Breast epithelium (tissue), 4 donors: ENCODE measurements at places on chromosomes 7 and 10. TPM values are rescaled to one million over a fixed set of nuclear protein-coding genes. Genes with fewer than 3 reads are reported as not detected.

- DNase-seq = no peak
These were observed 634.7 kb upstream of the AUTS2 start for GRCh38 chr7:68963552-68963951.

DNA sequence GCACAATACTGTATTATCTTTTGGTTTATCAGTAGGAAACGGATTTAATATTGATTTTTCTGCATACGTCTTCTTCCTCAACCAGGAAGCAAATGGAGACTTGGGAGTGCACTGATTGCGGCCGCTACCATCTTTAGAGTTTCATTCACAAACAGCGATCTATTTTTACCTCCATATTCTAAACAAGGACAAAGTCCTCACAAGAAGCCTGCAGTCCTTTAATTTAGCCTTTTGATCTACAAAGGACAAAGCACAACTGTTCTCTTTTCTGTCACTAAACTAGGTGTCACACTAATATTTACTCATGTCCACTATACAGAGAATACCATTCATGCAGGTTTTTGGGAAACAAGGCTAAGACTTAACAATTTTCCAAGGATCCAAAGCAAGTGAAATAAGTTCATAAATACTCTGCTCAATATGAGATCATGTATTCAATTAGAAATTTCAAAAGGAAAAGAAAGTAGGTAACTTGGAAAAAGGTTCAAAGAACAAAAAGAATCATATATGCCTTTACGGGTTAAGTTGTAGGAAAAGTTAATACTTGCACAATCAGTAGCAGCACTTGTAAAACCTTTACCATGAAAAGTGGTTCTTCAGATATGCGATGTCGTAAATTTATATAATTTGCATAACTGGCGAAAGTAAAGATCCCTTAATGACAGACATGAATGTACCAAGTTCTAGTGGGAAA, 92.1 kb downstream of the UPF2 start:
- DNase-seq = no peak

DNA sequence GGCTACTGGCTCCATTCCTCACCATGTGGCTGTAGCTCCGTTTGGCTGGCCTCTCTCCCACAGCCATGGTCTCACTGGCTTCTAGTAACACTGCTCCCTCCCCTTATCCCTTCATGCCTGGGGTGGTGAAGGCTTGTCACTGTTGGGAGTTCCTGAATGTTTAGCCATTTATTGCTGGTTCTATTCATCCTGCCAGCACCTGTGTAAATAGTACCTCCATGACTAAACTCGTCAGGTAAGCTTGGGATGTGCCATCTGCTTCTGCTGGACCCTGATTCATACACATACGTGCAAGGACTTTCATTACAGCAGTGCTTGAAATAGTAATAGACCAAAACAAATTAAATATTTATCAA, 61.6 kb downstream of the CCDC71L start:
- no peak for DNase-seq

DNA sequence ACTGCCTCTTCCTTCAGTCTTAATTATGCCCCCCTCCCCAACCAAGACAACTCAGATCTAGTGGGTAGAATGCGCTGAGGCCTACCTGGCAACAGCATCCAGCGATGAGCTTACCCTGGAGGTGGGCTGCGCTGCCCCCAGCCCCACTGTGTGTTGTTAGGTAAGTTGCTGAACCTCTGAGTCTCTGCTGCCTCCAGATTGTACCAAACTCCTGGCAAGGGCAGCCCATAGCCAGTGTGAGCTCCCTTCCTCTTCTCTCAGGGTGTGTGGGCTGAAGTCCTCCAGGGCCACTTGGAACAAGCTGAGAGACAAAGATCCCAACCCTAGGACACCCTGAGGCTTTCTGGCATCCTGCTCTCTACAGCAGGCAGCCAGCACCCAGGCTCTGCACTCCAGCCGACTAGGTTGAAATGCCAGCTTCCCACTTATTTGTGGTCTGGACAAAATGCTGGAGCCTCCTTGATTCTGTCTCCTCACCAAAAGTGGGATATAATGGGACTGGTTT, 135.3 kb downstream of the ARHGAP22 start:
- peak; percentile 9 for DNase-seq

DNA sequence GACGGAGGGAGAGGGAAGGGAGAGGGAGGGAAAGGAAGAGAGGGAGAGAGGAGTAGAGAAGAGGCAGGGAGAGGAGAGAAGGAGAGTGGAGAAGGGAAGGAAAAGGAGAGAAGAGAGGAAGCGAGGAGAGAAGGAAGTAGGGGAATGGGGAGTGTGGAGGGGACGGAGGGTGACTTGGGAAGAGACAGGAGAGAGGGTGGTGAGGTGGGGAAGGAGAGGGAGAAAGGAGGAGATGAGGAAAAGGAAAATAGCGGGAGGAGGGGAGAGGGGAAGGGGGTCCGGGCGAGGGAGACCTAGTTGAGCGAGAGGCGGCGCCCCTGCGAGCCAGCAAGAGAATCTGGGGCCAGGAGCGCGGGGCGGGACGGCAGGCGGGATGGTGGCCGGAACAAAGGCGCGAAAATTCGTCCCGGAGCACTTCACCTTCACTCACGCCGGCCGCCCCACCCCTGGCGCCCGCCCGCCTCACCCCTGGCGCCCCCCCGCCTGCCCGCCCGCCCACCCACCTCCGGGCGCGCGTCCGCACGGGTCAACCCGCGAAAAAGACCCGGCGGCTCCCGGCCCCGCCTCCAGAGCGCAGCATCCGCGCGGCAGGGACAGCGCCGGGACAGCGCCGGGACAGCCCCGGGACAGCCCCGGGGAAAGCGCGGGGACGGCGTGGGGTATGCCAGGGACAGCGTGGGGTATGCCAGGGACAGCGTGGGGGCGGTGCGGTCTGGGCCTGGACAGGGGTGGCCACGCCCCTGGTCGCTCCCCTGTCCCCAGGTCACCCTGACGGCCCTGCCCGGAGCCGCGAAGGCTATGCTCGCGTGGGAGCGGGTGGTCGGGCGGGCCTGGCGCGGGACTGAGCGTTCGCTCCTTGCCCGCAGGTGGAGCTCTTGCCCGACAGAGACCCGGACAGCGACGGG, 4.2 kb downstream of the VSTM2A start:
- DNase-seq = no peak

DNA sequence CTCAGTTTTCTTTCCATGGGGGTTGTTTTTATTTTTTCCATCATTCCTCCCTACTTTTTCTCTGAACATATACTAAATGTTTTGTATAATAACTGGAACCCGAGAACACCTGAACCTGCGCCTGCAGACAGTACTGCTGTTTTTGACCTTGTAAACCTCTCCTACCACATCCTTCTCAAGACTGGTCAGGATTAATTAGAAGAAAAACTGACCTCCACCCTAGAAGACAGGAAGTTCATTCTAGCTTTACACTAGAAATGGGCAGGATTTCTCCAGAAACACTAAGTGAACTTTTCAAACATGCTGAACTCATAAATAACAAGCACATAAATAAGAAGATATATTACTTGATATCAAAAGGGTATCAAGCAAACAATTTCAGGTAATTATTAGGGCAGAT, 751 bp upstream of the HYCC1 start:
- DNase-seq = no peak

DNA sequence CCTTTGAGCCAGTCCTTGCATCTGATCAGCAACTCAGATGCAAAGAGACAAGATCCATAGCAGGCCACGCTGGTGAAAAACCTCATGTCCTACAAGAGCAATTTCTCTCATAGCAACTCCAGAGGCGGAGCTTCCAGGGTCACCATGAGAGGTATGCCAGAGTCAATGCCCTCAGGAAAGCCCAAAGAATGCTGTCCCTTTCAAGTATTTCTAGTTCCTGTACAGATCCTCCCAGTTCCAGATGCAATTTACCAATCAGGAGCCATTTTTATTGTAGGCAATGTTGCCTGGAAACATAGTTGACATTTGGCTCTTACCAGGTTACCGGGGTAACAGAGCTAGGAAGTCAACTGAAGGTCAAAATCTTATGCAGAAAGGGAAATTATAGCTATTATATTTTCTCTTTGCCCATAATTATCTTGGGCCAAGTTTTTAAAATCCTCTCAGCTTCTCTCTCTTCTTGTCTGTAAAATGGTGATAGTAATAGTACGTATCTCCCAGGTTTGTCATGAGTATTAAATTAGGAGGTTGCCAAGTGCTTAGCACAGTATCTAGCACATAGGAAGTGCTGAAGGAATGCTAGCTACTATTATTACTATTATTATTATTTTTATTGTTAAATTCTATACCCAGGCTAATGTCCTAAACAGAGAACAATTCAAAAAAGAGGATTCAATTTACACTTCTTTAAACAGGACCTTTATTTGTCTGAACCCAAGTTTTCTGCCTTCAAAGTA, 46.3 kb upstream of the TM9SF3 start:
- peak; percentile 60 for DNase-seq

DNA sequence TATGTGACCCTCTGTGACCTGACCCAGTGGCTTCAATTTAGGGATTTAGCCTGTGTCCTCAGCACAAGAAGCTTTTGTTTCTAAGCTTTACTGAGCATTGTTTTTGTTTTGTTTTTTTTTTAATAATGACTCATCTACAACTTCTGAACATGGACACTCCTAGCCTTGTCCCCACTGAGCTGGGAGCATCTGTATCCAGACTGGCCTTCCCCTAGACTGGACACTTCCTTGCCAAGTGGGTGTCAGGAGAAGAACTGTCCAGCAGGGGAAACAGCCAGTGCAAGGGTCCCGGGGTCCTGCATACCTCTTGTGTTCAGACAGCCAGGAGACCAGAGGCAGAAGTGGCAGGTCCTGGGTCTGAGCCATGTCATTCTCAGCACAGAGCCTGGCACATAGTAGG, 108.6 kb downstream of the TMEM130 start:
- no peak for DNase-seq

NODAL gene
- not detected for total RNA-seq

GNG11 gene
- total RNA-seq = 17.3 TPM

FAM131B gene
- 0.48 TPM for total RNA-seq

CLEC2L gene
- not detected for total RNA-seq
